ENCODE measurements at places on chromosomes 16 and 17. TPM values are rescaled to one million over a fixed set of nuclear protein-coding genes. Genes with fewer than 3 reads are reported as not detected.
A peak's percentile ranks its signal among the peaks of the same experiment; 100 is the strongest.

The PIRT gene
- total RNA-seq: not detected

The KRT31 gene
- total RNA-seq: not detected

The SPNS3 gene
- total RNA-seq: not detected

The DUS2 gene
- total RNA-seq: 14.0 TPM

The AURKB gene
- total RNA-seq: 3.7 TPM

The IRF8 gene
- 0.41 TPM for total RNA-seq

The PRAC1 gene
- not detected for total RNA-seq

- no peak for DNase-seq
Measured at GRCh38 chr16:18050777-18051176, 285.8 kb downstream of the NPIPA8 start.

- no peak for DNase-seq
Measured at GRCh38 chr17:63705657-63706056, 5.7 kb upstream of the LIMD2 start.

DNA sequence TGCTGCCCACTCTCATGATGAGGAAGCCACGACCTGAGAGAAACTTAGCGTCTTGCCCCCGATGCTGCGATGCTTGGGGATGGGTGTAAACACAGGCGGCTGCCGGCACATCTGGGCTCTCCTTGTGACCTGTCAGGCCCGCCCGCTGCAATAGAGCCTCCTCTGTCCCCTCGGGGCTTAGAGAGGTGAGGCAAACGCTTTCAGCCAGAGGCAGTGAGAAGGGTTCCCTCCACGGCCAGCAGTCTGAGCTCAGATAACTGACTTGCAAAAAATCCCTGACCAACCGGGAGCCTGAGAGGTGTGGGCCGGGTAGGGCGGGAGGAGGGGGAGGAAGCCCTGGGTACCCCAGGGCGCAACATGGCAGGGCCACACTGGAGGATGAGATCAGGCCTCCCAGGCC lies 260.6 kb downstream of the C16orf95 start:
- DNase-seq: no peak

- no peak for DNase-seq
Measured at GRCh38 chr16:46774743-46775177, 26.6 kb upstream of the MYLK3 start.

DNA sequence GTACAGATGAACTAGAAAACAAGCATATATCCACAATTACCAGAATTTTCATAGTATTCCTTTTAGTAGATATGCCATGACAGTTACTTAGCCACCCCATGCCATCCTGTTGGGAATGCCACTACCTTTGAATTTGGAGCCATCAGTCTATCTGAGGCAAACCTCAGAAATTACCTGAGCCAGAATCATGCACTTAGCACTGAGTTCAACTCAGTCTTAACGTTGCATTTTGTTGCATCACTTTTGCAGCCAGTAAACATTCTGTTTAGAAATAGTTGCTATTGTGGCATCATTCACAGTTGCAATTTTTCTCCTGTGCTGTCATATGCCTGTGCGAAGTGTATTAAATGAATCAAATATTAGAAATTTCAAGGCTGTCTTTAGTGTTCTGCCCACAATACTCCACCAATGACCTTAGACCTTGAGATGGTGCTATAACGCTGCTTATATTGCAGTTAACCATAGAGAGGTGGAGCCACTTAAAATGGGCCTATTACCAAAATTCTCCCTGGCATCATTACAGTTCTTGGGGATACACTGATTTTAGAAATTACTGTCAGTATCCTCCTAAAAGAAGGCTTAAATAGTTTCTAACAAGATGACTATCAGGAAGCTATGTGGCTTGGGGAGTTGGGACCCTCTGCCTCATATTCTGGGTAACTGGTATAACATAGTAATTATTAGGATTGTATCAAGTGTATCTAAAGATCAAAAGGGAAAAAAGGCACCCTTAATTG lies 11.1 kb downstream of the PTRH2 start:
- DNase-seq: no peak

GRCh38 chr16:67163164-67163998 lies 1.2 kb upstream of the HSF4 start:
- DNase-seq: peak; percentile 34

- DNase-seq: no peak
Measured at GRCh38 chr17:74274709-74275340, 791 bp downstream of the DNAI2 start.

DNA sequence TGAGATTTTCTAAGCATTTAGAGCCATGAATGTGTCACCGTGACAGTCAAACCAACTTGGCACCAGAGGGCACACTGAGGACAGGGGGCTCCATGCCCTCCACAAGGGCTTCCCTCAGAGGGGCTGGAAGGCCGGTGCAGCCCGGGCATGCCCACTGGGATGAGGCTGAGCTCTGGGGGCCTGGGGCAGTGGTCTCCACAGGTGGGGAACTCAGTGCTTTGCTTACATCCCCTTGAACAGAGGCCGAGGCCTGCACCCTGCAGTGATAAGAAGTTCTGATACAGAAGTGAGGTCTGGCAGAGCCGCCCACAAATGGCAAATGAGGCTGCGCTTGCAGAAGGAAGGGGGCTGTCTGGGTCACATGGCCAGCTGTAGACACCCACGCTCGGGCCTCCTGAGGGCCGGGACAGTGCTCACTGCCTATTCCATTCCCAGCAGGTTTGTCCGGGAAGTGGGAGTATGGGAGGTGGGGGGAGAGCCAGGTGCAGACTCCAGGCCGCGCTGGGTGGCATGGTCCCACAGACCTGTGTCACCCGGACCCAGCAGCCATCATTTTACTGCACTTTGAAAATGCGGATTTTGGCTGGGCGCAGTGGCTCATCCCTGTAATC lies 116.8 kb upstream of the CREBBP start:
- DNase-seq: no peak

GRCh38 chr16:8096211-8096610 lies 494.1 kb downstream of the TMEM114 start:
- DNase-seq: no peak

- no peak for DNase-seq
Measured at GRCh38 chr17:68184816-68185436, 62.9 kb upstream of the AMZ2 start.

DNA sequence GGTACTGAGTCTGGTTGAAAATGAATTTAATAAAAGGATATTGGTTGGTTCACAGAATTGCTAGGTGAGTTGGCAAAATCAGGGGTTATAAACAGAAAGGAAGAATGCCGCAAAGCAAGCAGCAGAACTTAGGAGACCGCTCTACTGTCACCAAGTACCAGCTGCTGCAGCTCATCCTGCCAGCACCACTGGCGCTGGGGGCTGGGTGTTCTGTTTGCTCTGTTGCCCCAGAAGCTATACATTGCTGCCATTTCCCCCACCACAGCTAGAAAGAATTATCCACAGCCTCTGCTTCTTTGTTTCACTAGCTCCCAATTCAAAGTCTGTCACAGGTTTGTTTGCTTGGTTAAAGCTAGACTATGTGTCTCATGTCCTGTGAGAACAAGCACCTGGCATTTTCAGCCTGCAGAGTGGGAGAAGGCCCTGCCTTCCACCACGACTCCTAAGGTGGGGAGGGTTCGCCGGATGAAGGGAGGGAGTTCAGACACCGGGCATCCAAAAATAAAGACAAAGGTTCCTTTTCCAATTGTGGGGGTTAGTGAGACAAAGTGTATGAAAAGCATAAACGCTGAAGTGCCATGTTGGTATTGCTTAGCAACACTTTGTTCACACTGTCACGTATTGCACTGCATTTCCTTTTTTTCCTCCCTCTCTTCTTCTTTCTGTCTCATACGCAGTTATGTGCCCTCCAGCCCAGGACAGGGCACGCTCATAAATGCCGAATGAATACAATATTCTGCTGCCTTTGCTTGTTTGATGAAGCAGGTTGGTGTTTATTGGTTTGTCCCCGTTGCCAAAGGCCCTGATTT lies 9.6 kb upstream of the CPD start:
- no peak for DNase-seq

DNA sequence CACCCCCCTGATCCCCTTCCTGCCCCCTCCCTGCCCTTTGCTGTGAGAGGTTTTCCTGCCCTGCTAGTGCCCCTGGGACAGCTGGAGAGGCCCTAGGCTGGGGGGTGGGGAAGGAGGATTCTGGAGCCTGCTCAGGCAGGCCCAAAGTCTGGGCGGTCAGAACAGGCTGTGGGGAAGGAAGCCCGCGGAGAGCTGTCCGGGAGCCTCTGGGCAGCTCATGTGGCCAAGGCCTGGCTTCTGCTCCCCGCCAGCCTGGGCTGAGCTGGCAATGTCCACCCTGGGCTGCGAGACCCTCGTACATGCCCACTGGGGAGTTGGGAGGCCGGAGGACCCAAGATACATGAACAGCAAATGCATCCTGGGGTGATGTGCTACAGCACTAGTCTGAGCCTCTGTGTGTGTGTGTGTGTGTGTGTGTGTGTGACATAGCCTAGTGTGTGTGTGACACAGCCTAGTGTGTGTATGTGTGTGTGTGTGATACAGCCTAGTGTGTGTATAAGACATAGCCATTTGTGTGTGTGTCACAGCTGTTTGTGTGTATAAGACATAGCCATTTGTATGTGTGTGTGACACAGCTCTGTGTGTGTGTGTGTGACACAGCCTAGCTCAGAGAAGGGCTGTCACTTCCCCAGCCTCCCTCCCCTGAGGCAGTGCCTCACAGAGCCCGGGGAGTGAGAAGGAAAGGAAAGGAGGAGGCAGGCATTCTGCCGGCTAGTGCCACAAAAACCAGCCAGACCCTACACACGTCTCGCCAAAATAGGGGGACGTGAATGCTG lies 201.4 kb upstream of the CIBAR2 start:
- DNase-seq: no peak

GRCh38 chr17:6374271-6374691 lies 60.6 kb downstream of the AIPL1 start:
- DNase-seq: peak; percentile 67

GRCh38 chr17:13265311-13265710 lies 247.5 kb upstream of the ELAC2 start:
- DNase-seq: no peak

DNA sequence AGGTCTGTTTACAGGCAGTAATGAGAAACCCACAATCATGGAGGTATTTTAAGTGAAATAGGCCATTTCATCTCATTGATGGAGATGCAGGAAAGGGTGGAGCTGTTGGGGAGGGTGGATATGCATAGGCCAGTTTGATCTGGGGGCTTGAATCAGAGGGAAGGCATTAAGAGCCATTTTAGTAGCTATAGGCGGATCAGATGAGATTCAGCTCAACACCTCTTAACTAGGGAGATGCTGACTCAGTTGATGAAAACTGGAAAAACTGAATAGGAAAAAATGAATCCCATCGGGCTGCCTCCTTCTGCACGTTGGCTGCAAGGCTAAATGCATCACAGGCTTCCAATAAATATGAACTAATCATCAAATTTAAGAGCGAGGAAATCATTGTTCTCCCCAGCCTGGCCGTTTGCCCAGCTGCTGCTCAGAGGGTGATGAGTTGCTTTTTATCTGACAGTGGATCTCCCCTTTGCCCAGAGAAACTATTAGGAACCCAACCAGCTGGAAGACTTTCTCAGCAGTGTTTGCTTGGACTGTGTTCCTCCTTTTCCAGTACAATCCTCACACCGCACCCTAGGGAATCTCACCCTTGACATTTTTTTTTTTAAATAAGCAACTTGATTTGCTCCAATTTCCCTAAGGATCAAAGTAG lies 149.6 kb downstream of the SOX9 start:
- DNase-seq: peak; percentile 70

DNA sequence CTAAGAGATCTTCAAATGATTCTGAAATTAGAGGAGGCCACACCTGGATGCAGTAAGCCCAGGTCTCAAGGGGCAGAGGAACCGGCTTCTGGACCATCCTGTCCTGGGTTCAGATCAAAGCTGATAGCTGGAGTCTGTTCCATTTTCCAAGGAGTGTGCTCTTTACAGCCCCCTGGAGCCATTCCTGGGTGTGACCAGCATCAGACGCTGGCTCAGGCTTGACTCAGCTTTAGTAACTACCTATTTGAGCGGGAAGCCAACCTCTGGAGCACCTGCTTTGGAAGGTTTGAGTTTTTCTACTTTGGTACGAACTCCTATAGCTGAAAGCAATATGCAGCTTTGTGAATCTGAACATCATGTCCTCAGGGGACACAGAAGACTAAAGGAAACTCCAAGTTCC lies 12.9 kb upstream of the BBS2 start:
- DNase-seq: no peak

DNA sequence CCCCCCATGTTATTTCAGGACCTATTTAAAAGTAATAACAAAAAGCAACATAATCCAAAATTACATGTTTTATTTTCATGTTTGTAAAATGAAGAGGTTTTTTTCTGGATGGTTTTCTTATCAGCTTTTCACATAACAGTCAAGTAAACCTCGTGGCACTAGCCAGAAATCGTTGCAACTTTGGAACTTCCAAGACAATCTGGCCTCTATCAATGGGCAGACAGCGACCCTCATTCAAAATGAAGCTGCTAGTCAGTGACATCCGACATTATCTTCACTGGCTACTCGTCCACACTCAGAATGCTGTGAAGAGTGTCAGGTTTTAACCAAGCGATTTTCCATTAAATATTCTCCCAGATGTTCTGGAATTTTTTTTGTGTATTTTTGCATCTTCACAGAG lies 22.7 kb downstream of the ZNF652 start:
- no peak for DNase-seq

- DNase-seq: no peak
Measured at GRCh38 chr16:83136924-83137323, 510.2 kb downstream of the CDH13 start.

DNA sequence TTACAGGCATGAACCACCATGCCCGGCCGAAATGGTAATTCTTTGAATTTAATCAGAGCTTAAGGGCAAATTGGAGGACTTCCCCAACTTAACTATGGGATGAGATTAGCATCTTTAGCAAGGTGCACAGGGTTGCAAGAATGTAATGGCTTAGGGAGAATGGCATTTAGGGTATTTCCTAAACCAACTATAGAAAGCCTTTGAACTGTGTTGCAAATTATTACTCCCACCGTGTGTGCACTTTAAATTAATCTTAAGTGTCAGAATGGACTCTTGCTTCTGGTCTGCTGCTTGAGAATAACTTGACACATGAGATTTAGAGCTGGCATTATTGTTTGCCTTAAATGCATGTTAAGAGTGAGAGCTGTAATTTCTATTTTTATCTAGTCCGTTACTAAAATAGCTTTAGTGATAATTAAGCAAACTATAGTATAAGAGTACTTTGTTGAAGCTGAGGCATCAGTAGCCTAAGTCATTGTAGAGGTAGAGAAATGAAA lies 59.8 kb downstream of the TUBD1 start:
- peak; percentile 95 for DNase-seq

GRCh38 chr16:87101903-87102302 lies 215.3 kb downstream of the C16orf95 start:
- peak; percentile 69 for DNase-seq

DNA sequence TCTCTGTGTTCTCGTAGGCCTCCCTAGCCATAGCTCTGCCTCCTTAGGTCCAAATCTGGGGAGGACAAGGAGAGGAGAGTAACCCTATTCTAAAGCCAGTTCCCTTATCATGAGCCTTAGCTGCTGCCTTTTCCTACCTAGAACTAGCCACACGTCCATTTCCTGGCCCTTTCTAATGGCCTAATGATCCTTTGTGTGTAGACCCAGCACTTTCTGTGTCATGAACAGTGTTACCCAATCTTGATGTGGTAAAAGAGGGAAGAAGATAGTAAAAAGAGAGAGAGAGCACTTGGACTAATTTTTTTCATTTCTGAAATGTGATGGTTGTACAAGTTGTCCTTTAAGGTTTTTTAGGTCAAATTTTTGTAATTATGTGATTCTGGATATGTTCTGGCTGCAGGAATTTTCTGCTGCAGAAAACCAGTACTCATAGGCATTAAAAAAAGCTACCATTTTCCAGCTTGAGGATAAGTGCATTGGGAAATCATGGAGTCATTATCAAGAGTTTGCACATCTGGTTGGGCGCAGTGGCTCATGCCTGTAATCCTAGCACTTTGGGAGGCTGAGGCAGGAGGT lies 18.2 kb downstream of the CASC3 start:
- DNase-seq: no peak

GRCh38 chr17:51050291-51051033 lies 70.2 kb downstream of the SPAG9 start:
- DNase-seq: no peak

GRCh38 chr16:81429045-81429521 lies 15.5 kb upstream of the CMIP start:
- no peak for DNase-seq

Data from astrocyte (in vitro differentiated cells and primary cell).